ENCODE measurements at places on chromosomes 11 and 22. TPM values are rescaled to one million over a fixed set of nuclear protein-coding genes. Genes with fewer than 3 reads are reported as not detected.

- DNase-seq, result no peak
These were observed 7.8 kb downstream of the PIK3IP1 start for GRCh38 chr22:31284281-31285155.

GRCh38 chr11:75802913-75803820 lies 11.8 kb upstream of the UVRAG start:
- DNase-seq, result peak; percentile 67

- no peak for DNase-seq
These were observed 2.5 kb downstream of the TCN2 start for GRCh38 chr22:30609260-30610185.

DNA sequence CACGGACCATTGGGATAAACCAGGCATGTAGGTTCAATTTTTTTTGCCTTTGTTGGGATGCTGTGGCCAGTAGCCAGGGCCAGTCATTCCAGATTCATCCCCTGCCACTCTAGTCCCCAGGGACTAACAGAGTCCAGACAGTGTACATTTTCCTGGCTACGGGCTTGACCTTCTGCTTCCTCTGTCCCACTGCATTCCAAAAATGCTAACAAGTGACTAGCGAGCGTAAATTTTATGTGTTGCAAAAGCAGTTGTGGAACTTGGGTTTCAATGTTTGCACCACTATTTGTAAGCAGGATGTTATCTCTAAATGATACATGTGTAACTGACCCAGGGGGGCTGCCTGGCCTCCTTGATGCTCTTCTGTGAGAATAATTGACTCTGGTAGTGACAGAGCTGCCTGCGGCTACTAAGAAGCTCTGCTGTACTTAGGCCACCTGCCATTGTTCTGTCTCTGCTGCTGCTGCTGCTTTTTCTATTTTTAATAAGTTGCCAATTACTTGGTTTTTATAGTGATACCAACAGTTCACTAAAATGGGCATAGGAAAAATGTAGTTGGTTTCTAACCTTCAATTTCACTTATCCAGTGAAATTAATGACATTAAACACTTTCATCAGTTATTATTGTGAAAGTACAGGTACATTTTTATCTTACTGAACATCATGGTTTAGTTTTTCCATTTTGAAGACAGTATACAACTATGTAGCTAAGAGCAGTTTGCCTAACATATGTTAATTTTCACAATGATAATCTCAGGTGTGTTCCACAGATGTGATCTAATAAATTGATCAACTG lies 26.8 kb downstream of the TNRC6B start:
- no peak for DNase-seq

DNA sequence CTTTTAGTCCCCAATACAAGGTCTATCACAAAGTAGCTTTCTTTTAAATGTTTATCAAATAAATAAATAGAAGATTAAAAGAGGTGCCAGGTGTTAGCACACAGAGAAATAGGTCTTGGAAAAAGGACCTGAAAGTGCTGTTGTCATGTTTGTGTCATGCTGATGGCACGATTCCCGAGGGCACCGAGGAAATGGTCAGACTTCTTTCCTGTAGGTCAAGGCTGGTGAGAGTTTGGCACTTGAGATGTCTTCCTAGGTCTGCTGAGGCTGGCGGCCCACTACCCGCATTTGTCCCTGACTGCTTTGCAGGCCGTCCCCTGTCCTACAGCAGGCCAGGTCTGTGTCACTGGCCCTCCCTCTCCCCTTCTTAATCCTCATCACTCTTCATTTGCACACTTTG lies 112.1 kb downstream of the ATXN10 start:
- no peak for DNase-seq

GRCh38 chr22:16955678-16956210 lies 52.3 kb downstream of the GAB4 start:
- DNase-seq, result peak; percentile 5

- no peak for DNase-seq
These were observed 46.9 kb downstream of the MICAL2 start for GRCh38 chr11:12157241-12157661.

DNA sequence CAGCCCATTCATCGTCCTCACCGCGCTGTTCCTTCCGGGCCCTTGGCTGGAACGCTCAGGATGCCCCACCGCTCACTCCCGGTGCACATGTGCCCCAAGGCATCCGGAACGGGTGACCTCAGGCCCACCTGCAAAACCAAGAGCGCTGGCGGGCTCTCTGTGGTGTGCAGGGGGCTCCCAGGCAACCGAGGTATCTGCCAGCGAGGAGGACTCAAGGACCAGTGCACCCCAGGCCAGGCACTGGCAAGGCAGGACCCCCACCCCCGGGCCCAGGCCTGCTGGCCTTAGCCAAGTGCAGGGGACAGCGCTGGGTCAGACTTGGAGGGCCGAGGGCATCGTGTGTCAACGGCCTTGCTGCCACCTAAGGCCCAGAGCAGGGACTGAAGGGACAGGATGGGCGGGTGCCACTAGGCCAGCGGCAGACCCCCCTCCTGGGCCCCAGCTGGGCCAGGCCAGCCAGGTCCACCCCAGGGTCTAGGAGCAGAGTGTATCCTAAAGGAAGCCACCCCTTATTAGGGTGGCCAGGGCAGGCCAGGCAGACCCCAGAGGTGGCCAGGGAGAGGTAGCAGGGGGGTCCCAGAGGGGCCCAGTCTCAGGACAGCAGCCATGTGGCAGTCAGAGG lies 8.5 kb downstream of the TNNT3 start:
- no peak for DNase-seq

DNA sequence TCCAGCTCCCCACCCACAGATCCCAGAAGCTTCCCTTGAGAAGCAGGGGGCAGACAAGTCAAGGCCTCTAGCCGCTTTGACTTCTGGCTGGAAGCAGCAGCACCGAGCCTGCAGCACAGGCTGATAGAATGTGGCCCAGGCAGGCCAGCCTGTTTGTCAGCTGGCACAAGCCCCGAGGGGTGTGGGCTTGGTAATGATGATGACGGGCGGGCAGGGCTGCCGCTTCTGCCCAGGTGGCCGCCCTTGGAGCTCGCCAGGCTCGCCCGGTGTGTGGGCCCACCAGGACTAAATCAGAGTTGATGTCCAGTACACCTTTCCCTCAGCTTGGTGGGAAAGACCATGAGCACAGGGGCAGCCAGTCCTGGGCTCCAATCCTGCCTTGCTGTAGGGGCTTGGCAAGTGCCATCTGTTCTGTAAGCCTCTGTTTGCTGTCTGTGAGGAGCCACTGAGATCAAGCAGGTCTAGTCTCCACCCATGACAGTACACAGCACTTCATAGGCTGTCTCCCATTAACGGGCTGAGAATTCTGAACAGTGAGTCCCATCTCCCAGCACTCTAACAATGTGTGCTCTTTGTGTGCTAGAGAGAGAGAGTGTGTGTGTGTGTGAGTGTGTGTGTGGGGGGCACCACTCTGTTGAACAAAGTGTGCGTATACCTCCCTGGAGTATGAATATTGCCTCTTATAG lies 26.8 kb downstream of the MICAL2 start:
- no peak for DNase-seq

DNA sequence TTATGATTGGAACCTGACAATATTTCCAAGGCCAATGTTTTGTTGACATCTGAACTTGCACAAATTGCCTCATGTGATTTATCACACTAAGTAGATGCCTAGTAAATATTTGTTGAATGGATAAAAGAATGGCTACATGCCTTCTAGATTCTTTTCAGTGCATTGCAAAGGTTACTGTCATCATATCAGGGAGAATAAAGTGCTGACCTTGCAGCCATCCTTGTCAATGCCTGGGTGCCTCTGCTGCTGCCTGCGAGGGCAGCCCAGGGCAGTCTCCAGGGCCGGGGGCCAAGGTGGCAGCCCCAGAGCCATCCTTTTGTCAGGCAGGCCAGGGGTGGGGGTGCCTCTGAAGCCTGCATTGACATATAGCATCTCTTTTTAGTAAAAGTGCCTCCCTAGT lies 325.6 kb upstream of the MTNR1B start:
- DNase-seq, result no peak

DNA sequence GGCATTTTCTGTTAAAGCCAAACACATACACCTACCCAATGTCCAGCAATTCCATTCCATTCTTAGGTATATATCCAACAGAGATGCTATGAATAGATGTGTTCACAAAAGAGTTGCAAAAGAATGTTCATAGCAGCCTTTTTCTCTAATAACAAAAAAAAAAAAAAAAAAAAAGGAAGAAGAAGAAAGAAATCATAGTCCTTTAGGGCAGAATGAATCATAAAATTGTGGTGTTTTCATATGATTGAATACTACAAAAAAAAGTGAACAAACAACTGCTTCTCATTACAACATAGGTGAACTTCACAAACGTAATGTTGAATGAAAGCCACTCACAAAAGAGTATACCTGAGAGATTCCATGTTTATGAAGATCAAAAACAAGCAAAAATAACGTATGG lies 66.8 kb upstream of the GRK3 start:
- no peak for DNase-seq

DNA sequence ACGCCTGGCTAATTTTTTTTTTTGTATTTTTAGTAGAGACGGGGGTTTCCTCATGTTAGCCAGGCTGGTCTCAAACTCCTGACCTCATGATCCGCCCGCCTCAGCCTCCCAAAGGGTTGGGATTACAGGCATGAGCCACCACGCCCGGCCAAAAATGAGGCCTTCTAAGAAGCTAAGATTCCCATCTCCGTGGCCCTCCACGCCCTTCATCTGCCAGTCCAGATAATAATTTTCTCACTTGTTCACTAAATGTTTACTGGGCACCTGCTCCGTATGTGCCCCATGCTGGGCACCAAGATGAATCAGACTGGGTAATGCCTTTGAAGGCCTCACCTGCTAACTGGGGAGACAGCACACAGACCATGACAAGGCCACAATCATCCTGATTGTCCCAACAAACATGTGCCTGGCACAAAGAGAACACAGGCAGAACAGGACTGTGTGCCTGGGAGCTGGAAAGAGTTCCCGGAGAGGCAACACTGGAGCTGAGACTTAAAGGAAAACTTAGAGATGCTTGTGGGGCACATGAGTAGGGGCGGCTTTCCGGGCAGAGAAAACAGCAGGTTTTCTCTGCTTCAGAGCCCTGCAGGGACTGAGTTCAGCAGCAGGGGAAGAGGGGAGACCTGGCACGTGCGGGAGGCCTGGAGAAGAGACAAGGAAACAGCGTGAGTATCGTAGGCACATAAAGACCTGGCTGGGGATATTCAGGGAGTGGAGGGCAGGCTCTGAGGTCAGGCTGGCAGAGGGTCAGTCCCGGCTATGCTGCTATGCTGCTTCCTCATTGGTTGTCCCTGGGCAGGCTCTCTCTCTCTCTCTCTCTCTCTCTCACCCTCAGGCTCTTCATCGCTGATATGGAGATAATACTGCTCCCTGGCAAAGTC lies 2.4 kb downstream of the KIAA0930 start:
- DNase-seq, result no peak

The TPBGL gene
- polyA plus RNA-seq, result 0.14 TPM

The FAM227A gene
- 8.0 TPM for polyA plus RNA-seq

The TCIRG1 gene
- polyA plus RNA-seq, result 28.9 TPM

The ART1 gene
- polyA plus RNA-seq, result not detected

The ELMOD1 gene
- polyA plus RNA-seq, result 0.20 TPM

The LINC01488 gene
- polyA plus RNA-seq, result 0.03 TPM

The SERPINH1 gene
- 320 TPM for polyA plus RNA-seq

All from right renal pelvis (tissue), 4 donors.